RKO (cell line): ENCODE measurements at places on chromosomes 6 and 20.

DNA sequence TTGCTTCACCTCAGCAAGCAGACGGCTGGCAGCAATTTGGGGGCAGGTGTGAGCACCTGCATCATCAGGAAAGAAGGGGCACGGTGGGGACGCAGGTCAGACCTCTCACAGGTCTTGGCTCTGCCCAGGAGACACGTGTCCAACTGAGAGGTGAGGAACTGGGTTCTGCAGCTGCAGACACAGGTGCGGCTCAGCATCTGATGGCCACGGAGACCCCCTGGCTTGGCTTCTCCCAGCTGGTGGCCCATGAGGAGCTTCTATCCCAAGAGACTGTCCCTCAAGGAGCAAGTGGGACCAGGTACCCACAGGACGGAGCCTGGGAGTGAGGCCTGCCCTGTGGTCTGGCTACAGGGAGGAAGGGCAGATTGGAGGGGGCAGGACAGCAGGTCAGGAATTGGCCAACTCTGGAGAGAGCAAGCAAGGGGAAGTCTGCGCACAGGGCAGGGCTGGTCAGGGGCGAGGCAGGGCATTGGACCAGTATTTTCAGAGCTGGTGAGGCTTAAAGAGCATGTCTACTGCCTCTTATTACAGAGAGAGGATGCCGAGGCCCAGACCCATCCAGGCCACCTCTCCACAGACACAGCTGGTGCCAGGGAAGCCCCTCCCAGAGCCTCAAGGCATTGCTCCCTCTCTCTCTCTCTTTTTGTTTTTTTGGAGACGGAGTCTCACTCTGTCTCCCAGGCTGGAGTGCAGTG lies 4.2 kb downstream of the STMN3 start:
- no peak for DNase-seq

DNA sequence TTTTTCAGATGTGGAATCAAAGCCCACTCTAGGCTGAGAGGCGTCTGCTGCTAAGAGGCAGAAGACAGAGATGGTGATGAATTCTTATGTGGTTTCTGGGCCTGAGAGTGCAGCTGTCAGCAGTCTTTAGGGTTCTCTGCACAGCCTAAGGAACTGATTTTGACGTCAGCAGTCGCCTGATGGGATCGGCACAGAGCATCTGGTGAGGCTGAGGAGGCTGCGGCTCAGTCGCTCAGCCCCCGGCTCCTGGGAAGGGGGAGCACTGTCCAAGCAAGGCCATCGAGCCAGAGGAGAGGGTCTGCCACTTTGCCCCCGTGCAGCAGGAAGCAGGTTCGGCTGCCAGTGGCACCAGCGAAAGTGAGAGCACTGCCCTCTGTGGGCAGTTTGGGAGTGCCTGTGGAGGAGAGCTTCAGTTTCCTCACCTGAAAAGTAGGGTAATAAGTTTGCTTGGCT lies 92.5 kb downstream of the TCP11 start:
- no peak for DNase-seq

- DNase-seq: no peak
Measured at GRCh38 chr6:6980999-6981597, 126.7 kb upstream of the RREB1 start.

- peak; percentile 83 for DNase-seq
Measured at GRCh38 chr20:57212534-57213276, 53.7 kb downstream of the BMP7 start.

- no peak for DNase-seq
Measured at GRCh38 chr6:16496210-16496609, 257.8 kb downstream of the GMPR start.

DNA sequence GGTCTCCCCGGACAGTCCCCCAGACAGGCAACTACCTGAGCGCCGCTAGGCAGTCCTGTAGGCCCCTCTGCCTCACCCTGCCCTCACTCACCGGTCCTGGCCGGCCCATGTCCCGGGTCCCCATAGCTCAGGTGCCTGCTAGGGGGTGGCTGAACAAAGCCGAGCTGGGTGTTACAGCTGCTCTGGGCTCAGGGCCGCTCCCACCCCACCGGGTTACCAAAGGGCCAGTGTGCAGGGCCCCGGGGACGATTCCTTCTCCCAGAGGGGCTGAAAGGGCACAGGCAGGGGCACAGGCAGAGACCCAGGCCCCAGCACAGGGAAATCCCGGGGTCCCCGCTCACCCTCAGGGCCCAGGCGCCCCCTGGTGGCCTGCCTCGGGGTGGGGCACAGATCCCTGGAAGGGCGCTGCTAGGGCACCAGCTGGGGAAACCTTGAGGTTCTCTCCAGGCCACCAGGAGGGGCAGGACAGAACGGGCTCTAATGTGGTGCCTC lies 118.4 kb downstream of the GRM4 start:
- DNase-seq: peak; percentile 41

DNA sequence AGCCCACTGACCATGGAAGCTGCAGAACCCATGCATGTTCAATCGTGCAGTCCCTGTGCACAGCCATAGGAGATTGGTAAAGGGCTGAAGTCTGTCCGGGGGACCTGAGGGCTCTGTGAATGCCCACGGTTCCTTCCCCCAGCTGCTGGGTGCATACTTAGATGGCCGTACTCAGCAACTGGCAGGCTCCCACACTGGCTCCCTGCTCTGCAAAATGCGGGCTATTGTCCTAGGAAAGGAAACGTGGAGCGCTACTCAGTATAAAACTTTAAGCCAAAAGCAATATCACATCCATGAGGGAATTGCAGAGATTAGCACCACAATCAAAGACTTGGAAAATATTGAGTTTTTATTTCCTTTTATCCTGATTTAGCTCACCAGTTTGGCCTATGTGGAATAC lies 202.0 kb downstream of the WDR27 start:
- no peak for DNase-seq

DNA sequence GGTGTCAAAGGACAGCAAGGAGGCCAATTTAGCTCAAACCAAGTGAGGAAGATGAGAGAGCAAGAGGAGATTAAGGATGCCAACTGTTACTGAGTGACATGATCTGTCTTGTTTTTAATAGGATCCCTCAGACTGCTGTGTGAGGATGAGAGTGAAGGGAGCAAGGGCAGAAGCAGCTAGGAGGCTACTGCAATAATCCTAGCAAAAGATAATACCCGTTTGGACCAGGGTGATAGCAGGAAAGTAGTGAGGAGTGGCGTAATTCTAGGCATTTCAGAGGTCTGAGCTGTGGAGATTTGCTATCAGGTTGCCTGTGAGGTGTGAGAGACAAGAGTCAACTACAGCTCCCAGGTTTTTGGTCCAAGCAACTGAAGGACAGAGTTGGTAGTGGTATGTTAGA lies 14.7 kb downstream of the UBE2V1 start:
- no peak for DNase-seq

- DNase-seq: no peak
Measured at GRCh38 chr6:81621816-81622395, 130.6 kb downstream of the TENT5A start.

- DNase-seq: peak; percentile 77
Measured at GRCh38 chr6:127938701-127939100, 37.8 kb upstream of the THEMIS start.

DNA sequence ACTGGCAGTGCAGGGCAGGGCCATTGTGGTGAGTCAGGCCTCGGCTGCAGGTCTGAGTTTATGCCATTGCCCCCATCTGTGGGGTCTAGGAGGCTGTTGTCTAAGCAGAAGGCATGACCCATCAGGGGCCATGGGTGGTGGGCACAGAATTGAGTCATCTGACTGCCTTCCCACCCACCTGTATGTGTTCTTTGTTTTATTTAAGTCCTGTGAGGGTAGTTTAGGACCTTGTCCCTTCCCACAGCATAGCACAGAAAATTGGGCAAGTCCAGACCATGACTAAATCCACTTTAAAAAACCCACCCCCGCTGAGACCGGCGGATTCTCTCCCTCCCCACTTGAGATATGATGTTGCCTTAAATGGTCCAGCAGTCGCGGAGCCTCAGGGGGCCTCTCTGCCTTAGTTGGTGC lies 40.3 kb downstream of the ERMARD start:
- no peak for DNase-seq

DNA sequence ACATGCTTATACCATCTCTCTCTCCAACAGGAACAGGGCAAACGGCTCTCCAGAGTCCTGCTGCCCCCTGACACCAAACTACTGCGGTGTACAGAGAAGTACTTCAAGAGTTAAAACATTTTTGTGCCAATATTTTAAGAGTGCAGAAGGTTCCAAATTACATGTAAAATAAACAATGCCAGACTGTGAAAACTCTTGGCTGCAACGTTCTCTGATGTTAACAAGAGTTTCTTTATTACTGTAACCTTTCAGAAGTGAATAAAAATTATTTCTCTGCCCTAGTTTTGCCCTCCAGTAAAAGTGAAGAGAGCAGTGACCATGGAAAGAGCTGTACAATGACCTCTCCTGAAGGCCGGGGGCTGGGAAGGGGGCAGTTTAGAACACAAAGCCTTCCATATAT lies 41.4 kb upstream of the FAM83C start:
- DNase-seq: no peak

- DNase-seq: no peak
Measured at GRCh38 chr6:48915591-48915990, 547.5 kb downstream of the MMUT start.

- DNase-seq: no peak
Measured at GRCh38 chr20:6057139-6057538, 3.3 kb upstream of the LRRN4 start.

GRCh38 chr20:32285621-32286371 lies 8.3 kb downstream of the KIF3B start:
- no peak for DNase-seq

GRCh38 chr6:138005846-138006245 lies 101.4 kb downstream of the PERP start:
- no peak for DNase-seq

GRCh38 chr20:44910690-44911262 lies 916 bp downstream of the PABPC1L start:
- DNase-seq: peak; percentile 16

- DNase-seq: no peak
Measured at GRCh38 chr6:160005211-160005610, 36.3 kb downstream of the IGF2R start.

DNA sequence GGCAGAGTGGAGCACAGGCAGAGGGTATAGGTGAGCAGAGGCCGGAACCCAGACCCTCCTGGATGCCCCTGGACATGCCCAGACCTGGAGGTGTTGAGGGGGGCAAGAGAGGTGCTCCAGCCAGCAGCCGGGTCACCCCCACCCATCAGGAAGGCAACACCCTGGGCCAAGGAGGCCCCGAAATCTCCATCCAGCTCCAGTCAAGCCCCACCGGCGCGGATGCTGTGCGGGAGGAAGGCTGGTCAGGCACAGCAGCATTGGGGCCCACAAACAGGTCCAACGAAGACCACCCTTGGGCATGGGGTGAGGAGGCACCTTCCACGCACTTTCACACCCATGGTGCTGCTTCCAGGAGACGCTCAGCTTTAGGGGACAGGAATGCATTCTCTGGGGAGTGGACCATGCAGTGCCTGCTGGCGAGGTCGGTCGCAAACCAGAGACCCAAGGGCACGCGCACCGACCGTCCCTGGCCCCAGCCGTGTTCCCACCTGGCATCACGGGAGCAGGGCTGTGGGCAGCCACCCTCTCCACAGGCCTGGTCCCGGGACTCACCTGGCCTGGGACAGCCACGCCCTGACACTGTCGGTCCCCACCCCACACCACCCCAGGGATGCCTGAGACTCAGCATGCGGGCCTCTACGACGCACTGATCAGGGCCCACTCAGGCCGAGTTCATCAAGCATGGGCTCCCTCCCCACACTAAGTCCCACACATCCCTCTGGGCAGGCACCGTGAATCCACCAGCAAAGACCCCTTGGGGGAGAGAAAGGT lies 43.6 kb upstream of the ZBP1 start:
- DNase-seq: no peak

- DNase-seq: no peak
Measured at GRCh38 chr6:147905711-147906110, 397.2 kb downstream of the SAMD5 start.

DNA sequence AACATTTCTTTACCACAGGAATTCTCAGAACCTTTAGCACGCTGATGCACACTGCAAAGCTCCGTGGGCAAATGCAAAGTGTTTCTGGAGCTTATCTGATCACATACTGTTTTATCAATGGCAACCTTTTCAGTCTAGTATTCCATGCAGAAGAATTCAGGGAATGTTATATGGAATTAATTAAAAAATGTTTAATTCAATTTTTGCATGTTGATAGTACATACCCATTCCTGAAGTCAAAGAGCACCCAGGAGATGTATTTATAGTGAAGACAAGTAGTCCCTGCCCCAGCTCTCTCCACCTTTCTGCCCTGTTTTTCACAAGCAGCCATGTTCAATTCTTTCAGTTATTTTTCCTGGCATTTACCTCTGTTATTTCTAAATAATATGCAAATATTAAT lies 55.2 kb downstream of the DTNBP1 start:
- DNase-seq: no peak
